Aorta (tissue), 5 donors: ENCODE measurements at places on chromosomes 16 and 17. TPM values are rescaled to one million over a fixed set of nuclear protein-coding genes. Genes with fewer than 3 reads are reported as not detected.
A peak's percentile ranks its signal among the peaks of the same experiment; 100 is the strongest.

- H3K27me3 ChIP-seq: no peaks in the 10 kb centered on the region
- no peaks in the 10 kb centered on the region for H3K4me1 ChIP-seq
- no peak for DNase-seq
- no peak overlapping the region for H3K27ac ChIP-seq
- no peak overlapping the region for H3K4me3 ChIP-seq
Observed at GRCh38 chr17:32995416-32996045, 3.9 kb downstream of the SPACA3 start.

The LAT gene
- 9.0 TPM for polyA plus RNA-seq

DNA sequence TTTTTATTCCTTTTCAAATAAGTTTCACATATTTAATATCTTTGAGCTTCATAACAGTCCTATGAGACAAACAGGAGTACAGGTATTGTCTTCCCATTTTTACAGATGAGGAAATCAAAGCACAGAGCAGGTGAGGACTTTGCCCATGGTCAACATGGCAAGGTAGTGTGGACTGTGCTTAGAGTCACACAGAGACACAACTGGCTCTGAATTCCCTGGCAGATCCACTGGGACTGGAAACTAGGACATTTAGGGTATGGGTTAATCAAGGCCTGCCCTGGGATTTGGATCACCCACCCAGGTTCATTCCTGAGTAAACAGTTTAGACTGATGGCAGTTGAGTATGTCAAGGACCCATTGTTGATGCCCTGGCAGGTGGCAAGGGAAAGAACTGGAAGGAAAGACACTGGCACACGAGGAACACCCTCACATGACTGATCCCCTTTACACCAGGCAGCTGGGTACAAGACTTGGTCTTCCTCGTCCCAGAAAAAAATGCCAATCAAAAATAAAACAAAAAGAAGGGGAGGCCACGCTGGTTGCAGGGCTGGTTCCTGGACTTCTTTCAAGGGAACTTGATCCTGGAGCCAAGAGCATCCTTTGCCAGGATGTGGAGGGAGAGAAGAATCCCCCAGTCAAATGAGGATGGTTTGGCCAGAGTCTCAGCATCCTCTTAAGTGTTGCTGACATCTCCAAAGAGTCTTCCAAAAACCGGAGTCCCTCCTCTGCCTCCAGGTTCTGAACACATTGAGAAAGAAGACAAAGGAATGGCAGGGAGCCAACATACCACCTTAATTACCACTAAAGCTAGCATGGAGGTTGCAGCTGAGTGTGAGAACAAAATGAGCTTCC is 34.9 kb downstream of the CHD9 start:
- H3K27ac ChIP-seq: no peak overlapping the region
- no peaks in the 10 kb centered on the region for H3K36me3 ChIP-seq
- no peak for DNase-seq
- H3K4me1 ChIP-seq: peaks cover 8% of the 10 kb centered on the region
- no peak overlapping the region for H3K4me3 ChIP-seq

The JPT1 gene
- 144 TPM for polyA plus RNA-seq

The GSPT1 gene
- polyA plus RNA-seq: 28.7 TPM

DNA sequence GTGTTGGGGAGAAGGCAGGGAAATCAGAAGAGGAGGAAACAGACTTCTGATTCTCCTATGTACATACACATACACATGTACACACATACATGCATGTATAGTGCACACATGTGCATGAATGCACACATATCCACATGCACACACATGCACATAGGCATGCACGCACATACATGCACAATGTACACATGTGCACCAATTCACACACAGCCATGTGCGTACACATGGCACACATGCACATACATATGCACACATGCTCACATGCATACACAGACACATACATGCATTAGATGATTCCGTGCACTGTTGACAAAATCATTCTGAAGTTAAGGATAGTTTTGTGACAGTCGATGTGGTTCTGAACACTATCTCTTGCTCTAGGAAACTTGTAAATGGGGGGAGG is 214.0 kb upstream of the CDH13 start:
- H3K4me1 ChIP-seq: no peaks in the 10 kb centered on the region
- no peaks in the 10 kb centered on the region for H3K36me3 ChIP-seq
- no peak overlapping the region for H3K27ac ChIP-seq
- no peaks in the 10 kb centered on the region for H3K27me3 ChIP-seq

The CMIP gene
- 7.0 TPM for polyA plus RNA-seq

DNA sequence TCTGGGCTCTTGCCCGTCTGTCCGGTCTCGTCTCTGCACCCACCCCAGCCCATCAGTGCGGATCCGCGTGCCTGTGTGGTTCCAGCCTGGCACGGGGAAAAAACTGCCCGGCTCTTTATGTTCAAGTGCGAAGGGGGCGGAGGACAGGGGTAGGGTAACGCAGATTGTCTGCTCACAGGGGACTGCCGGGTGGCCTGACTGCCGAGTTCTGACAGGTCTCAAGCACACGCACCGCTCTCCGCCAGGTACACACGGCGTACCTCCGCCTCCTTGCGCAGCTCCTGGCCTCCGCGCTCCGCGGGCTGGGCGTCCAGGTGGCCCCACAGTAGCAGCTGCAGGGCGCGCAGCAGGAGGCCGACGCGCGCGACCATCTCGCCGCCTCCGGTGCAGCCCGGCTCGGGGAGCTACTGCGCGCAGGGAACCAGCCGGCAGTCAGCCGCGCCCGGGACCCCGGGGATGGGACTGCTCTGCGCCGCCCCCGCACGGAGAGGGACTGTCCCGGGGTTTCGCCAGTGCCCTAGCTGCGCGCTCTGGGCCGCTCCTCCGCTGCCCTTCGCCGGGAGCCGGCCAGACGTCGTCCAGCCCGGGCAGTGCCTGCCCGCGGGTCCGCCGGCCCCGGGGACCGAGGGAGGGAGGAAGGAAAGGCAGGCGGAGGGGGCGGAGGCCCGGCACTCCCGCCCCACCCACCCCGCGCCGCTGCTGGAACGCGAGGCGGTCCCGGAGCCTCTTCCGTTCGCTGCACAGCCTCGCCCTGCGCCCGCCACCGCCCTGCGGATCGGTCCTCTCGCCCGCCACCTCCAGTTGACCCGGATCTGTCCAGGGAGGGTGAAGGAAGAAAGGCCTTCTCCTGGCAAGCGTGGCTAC is at the start of gene MMP28:
Gene MMP28 (minus strand): TSS at position 635 of the 864 bp plus-strand sequence. CDS start 264 bp downstream, at position 371.
- H3K27me3 ChIP-seq: no peaks in the 10 kb centered on the region
- H3K27ac ChIP-seq: no peak within 1 kb of the TSS
- H3K4me3 ChIP-seq: peak within 1 kb of the TSS; percentile 37
- peaks cover 2% of the 10 kb centered on the region for H3K4me1 ChIP-seq

DNA sequence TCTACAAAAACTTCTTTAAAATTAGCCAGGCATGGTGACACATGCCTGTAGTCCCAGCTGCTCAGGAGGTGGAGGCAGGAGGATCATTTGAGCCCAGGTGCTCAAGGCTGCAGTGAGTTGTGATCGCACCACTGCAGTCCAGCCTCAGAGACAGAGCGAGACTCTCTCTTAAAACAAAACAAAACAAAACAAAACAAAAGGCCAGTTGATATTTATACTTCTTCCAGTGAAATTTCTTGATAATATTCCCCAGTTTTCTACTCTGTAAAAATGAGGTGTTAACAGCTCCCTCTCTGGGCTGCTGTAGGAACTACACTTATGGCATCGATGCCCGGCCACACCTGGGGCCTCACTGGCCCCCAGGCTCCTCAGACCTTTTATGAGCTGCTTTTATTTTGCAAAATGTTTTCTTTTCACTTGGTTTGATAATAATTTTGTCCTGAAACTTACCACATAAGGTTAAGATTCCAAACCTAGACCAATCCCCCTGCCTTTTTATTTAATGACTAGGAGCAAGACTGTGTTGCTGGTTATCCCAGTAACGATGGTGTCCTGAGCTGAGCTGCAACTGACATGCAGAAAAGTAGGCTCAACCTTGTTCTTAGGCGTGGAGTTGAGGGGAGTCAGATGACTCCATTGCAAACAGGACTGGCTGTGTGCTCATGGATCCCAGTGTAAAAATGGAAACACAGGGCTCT is 17.6 kb downstream of the MAPK8IP3 start:
- H3K27ac ChIP-seq: no peak overlapping the region
- peaks cover 3% of the 10 kb centered on the region for H3K36me3 ChIP-seq

GRCh38 chr16:17104654-17105053 is 366.1 kb downstream of the XYLT1 start:
- H3K27ac ChIP-seq: no peak overlapping the region
- H3K27me3 ChIP-seq: no peaks in the 10 kb centered on the region
- H3K4me3 ChIP-seq: no peak overlapping the region
- H3K36me3 ChIP-seq: no peaks in the 10 kb centered on the region
- DNase-seq: no peak

The DLX4 gene
- polyA plus RNA-seq: 0.50 TPM

The HS3ST4 gene
- not detected for polyA plus RNA-seq

DNA sequence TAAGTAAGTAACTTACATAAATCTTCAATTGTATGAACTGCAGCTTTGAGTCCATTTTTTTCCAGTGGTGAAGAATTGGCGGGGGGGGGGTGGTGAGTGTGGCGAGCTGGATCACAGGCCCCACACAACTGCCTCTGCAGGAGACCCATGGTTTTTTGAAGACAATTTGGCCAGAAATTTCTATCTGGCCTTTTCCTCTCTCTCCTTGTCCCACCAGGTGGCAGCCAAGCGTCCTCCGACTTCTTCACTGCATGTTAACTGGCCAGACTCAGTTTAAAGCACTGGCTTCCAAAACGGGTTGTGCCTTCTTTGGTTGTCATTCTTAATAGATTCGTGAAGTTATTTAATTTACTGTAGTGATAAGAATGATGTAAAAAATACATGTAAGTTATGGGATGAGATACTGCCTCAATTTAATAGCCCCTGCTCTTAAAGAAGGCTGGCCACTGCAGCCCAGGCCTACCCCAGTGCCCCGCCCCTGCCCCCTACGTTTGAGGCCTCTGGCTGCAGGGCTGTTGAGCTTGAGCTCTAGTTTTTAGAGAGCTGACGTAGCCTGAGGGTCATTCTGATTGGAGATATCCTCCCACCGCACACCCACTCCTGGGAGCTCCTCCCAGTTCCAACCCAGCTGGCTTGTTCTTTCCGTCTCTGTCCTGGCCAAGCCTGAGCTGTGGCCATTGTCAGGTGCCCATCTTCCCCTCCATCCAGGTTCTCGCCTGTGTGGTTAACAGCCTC is 36.4 kb downstream of the AKAP1 start:
- no peaks in the 10 kb centered on the region for H3K4me1 ChIP-seq
- no peak for DNase-seq
- no peak overlapping the region for H3K4me3 ChIP-seq
- H3K27ac ChIP-seq: no peak overlapping the region
- H3K27me3 ChIP-seq: no peaks in the 10 kb centered on the region

The KIF2B gene
- polyA plus RNA-seq: not detected

DNA sequence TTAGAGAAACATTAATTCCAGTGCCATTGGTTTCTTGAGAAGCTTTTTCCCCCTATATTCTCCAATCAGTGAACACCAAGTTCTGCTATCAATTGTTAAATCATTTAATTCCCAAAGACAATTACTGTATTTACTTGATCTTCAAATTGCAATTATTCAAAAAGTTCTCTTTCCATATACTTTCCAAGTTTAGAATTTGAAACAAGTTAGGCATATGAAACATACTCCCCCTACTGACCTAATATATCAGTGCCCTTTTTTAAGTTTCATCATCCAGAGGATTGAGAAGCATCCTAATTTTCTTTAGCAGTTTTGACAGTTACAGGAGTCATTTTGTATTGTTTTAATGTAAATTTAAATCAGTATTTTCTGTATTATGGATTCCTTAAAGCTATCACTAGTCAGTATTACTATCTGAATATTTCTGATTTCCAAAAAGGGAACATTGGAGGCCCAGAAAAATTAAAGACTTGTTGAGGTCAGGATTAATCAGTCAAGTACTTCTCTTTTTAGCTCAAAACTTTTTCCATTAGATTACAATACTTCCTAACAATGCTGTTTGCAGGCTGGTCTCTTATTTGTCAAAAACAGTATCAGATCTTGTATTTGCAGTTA is 16.3 kb downstream of the MEIOC start:
- no peaks in the 10 kb centered on the region for H3K4me1 ChIP-seq
- H3K36me3 ChIP-seq: no peaks in the 10 kb centered on the region
